Large intestine (tissue), 12 donors: ENCODE measurements at places on chromosomes 6 and 20.

GRCh38 chr20:36405255-36405654 is 99.1 kb downstream of the DLGAP4 start:
- H3K4me3 ChIP-seq = no peak overlapping the region
- no peak overlapping the region for H3K27ac ChIP-seq
- no peaks in the 10 kb centered on the region for H3K4me1 ChIP-seq
- no peak for DNase-seq

GRCh38 chr6:147782302-147782701 is 273.8 kb downstream of the SAMD5 start:
- peaks cover 5% of the 10 kb centered on the region for H3K4me1 ChIP-seq
- H3K36me3 ChIP-seq = no peaks in the 10 kb centered on the region
- no peak overlapping the region for H3K27ac ChIP-seq
- H3K4me3 ChIP-seq = no peak overlapping the region

DNA sequence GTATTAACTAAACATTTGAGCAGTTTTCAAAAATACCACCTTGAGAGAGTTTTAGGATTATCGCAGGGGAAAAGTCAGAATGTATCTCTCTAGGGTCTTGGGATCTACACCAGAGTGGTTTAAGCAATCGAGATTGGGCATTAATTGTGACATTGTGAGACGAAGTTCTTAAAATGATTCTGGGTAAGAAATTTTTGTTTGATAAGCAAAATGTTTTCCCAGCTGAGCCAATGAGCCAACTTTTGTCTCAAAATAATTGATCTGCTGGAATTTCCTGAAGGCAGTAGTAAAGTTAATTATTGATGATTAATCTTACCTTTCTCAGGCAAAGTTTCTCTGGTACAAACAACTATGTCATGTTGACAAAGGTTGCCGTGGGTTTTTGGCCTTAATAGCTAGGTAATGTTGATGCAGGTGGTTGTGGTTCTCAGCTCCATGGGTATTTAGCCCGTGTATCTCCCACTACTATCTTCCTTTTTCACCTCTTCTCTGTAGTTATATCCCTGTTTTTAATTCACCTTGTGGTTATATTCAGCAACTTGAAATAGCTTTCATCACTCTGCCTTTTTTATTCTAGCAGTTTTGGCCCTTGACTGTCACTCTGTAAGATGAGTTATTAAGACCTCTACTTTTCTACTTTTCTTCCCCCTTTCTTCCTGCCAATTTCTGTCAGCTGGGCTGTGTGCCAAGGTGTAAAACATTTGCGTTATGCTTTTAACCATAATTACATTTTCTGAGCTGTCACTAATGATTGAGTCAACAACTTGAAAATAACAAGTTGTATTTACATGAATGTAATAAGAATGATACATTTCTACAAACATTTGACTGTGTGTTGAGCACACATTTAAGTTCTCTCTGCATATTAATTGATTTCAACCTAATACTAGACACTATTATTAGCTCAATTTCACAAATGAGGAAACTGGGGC is 368.3 kb upstream of the BTBD3 start:
- H3K36me3 ChIP-seq = no peaks in the 10 kb centered on the region
- no peak overlapping the region for H3K4me3 ChIP-seq
- H3K4me1 ChIP-seq = no peaks in the 10 kb centered on the region
- DNase-seq = no peak

- DNase-seq = no peak
- peaks cover 7% of the 10 kb centered on the region for H3K4me1 ChIP-seq
- H3K27ac ChIP-seq = no peak overlapping the region
- no peak overlapping the region for H3K4me3 ChIP-seq
- H3K27me3 ChIP-seq = no peaks in the 10 kb centered on the region
Observed at GRCh38 chr20:50815162-50815989, 20.5 kb downstream of the BCAS4 start.

GRCh38 chr6:115592025-115592424 is 468.7 kb downstream of the FRK start:
- no peaks in the 10 kb centered on the region for H3K4me1 ChIP-seq
- H3K27me3 ChIP-seq = no peaks in the 10 kb centered on the region
- no peak overlapping the region for H3K4me3 ChIP-seq
- no peak for DNase-seq

DNA sequence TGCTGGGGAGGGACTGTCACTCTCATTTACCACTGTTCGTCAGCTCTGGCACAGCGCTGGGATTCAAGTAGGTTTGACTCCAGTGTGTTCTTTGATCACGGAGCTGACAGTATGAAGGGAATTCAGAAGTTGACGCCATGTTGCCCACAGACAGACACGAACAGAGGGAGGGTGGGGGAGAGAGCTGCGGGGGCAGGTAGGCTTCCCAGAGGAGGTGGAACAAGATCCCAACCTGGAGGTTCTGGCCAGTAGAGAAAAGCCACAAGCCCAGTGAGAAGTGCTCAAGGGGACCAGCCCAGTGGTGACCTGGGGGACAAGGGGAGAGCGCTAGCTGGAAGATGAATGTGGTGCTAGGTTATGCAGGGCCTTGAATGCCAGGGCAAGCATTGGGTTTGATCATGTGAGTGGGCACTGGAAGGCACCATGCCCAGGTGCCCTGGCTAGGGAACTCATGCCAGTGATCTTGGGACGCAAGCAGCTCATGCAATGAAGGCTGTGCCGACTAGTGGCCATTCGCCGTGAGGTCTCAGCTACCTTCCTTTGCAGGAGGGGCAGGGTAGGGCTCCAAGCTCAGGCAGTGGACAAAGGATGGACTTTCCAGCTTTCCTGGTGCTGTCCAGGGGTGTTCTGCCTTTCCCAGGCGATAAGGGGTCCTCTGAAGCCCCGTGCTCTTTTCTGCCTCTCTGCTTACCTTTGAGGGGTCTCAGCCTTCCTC is 50.4 kb upstream of the APCDD1L start:
- H3K4me3 ChIP-seq = no peak overlapping the region
- no peak for DNase-seq
- H3K27me3 ChIP-seq = no peaks in the 10 kb centered on the region
- H3K36me3 ChIP-seq = no peaks in the 10 kb centered on the region
- peaks cover 3% of the 10 kb centered on the region for H3K4me1 ChIP-seq

DNA sequence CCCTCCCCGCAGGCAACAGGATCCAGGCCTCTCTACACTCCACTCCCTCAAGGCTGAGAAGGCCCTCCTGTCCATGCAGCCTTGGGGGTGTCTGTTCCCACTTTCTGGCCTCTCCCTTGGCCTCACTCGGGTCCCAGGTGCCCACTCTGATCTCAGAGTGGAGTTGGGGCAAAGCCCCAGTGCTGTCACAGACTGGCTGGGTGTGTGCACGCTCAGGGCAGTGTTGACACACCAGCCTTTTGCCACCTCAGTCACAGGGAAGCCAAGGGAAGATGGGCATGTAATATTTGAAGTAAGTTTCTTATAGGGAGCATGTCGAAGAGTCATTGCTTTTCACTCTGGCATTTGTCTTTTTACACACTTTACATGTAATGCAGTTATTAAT is 44.9 kb downstream of the HLA-DRA start:
- no peak overlapping the region for H3K4me3 ChIP-seq
- H3K27me3 ChIP-seq = no peaks in the 10 kb centered on the region
- H3K27ac ChIP-seq = no peak overlapping the region
- H3K36me3 ChIP-seq = no peaks in the 10 kb centered on the region
- H3K4me1 ChIP-seq = no peaks in the 10 kb centered on the region
- no peak for DNase-seq

DNA sequence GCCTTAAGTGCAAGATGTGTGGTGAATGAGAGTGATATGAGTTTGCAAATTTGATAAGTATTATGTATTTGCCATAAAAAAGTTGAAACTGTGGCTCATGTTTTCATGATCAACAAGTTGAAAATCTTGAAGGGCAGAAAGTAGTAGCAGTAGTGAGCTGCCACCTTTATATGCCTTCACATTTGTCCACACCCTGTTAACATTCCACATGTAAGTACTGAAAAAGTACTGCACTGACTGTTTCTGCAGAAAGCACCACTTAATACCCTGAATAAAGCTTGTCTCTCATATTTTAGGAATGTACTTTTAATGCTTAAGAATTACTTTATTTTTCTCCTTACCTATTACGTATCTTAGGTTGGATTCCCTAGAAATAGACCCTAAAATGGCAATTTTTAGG is 45.9 kb downstream of the FLRT3 start:
- H3K4me3 ChIP-seq = no peak overlapping the region
- no peaks in the 10 kb centered on the region for H3K27me3 ChIP-seq
- no peak overlapping the region for H3K27ac ChIP-seq
- DNase-seq = no peak
- no peaks in the 10 kb centered on the region for H3K36me3 ChIP-seq

DNA sequence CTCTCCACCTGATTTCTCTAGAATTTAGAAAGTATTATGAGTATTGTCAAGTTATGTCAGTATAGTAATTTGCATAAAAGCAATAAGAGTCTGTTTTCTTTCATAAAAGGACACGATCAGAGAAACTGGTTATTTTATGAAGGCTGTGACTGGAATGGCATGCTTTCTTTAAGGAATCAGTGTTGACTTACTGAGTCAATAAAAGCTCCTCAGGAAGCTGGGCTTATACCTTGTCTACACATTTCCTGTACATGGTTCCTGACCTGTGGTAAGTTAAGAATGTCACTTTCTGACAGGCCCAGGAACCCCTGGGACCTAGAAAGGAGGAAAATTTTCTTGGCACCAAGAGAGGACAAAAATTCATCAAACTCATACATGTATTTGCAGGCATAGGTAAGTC is 1224.0 kb upstream of the ADGRB3 start:
- no peaks in the 10 kb centered on the region for H3K4me1 ChIP-seq
- no peaks in the 10 kb centered on the region for H3K27me3 ChIP-seq
- H3K4me3 ChIP-seq = no peak overlapping the region
- no peak for DNase-seq
